ENCODE measurements at places on chromosomes 11 and 22.
A peak's percentile ranks its signal among the peaks of the same experiment; 100 is the strongest.

- no peak for DNase-seq
Observed at GRCh38 chr11:88538098-88538497, 200.6 kb upstream of the CTSC start.

DNA sequence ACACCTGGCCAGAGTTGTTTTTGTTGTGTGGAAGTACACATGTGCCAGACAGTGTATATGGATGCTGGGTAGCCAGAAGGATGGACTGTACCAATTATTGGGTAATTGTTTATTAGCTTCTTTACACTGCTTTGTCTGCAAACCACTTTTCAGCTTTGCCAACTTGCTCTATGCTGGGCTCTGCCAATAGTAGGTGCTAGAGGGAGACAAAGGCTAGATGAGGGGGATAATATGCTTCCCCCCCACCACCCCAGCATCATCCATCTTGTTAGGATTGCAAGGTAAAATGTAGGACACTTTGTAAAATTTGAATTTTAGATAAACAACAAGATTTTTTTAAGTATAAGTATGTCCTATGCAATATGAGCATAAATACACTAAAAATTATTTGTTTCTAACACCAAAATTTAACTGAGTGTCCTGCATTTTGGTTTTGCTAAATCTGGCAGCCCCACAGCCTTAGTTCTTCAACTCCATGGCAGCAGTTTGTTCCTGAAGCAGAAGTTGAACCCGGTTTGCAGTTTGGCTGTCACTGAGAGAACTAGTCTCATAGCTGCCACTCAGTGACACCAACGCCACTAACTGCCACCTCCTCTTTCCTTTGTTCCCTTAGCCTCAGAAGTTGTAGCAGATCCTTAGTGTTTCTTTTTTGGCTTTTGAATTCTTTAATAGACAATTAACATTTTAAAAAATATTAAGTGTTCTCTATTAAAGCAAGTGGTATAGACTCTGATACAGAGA lies 78.8 kb downstream of the CCDC81 start:
- no peak for DNase-seq

DNA sequence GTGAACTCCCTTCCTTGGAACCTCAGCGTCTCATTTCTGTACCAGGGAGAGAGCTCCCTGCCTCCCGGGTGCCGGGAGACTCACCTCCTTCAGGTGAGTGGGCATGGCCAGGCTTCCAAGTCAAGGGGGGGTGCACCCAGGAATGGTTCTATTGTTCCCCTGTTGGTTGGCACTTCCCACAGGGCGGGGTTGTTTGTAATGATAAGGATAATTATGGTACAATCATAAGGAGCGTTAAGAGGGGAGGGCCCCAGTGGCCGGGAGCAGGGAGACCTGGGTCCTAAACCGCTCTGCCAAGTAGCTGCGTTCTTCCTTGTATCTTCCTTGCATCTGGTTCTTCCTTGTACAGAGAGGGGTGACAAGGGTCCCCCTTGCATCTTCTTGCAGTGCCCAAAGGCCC lies 79.1 kb downstream of the LRRC32 start:
- DNase-seq, result no peak

DNA sequence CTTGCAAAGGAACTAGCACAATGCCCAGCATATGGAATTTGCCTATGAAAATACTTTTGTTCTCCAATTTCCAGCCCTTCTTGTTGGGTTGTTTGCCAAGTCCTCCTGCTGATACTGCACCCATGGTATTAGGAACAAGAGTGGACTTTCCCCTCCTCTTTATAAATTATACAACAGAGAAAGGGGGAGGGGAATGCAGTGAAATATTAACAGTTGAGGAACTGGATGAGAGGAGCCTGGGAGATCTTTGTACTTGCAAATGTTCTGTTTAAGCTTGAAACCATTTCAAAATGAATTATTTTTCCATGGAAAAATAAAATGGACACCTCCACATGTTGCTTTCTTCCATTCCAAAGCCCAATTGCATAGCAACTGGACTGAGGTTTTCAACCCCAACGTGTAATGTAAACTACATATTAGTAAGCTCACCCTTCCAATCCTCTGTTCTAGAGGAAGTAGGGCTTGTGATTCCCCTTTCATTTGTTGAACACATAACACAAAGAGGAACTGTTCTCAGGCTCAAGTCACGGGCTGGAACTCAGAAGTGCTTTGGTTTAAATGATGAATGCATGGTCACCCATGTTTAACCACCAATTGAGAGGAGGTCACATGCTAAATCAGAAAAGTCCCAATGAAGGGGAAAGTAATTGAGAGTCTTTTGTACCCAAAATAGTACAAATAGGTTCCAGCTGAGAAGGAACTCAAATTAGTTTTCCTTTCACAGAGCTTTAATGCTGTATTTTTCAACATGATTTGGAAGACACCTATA lies 66.2 kb upstream of the ZC3H12C start:
- no peak for DNase-seq

- no peak for DNase-seq
Observed at GRCh38 chr11:76453248-76453647, 8.4 kb downstream of the EMSY start.

DNA sequence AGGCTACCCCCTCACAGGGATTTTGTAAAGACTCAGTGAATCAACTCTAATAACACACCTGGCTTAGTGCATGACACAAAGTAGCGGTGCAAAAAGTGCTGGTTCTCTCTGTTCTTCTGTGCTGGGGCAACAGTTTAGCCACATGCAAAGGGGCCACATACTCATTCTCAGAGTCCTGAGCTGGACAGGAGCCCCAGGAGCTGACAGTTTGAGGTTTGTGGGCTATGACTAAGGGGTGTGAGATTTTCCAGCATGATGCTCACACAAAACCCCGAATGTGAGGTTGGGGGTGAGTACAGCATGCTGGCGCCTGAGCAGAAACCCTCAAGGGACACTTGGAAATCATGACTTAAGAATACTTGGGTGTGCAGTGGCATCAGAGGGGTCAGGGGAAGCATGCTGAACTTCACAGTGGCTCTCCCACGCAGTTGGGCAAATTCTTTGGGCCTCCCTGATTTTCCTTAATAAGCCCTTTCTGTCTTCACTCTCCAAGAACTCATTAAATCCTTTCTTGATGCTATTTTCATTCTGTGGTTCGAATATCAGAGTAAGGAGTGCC lies 31.0 kb downstream of the TMPRSS5 start:
- DNase-seq, result no peak

GRCh38 chr11:46918083-46918787 lies at the start of gene LRP4:
LRP4 (minus strand) TSS chr11:46918550; CDS start chr11:46918379, 171 bp downstream.
- no peak for DNase-seq

GRCh38 chr22:37999236-37999635 lies 14.9 kb upstream of the SOX10 start:
- DNase-seq, result no peak

DNA sequence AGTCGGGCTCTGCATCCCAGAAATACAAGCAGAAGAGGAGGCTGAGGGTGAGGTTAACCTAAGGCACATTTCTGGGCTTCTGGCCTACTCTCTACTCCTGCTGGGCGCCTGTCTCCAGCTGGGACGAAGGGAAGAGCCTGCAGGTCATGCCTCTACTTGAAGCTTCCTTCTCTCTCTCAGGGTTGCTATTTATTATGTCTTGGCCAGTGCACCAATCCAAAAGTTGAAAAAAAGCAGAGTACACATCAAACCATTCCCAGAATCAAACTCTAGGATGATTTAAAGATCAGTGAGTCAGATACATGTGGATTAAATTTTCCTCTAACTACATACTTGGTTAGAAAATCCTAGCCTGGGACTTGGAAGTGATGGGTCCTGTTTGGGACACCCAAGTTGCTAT lies 60.2 kb upstream of the CDON start:
- no peak for DNase-seq

DNA sequence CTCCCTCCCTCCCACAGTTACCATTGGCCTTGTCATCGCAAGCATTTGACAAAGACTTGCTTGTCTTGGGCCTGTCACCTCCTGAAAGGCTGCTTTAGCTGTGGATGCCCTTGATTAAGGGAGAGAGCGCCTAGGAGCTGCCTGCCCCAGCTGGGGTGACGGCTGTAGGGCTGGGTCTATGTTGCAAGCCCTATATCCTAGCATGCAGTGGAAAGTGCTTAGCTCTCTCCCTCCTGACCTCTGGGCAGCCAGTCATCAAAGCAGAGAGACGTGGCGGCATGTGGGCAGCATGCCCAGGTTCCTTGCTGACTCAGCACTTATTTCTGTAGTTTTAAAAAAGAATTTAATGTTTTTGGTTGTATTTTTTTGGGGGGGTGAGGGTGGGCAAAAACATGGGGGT lies 75.9 kb downstream of the BARX2 start:
- DNase-seq, result no peak

GRCh38 chr11:99911116-99911515 lies 776.0 kb upstream of the ARHGAP42 start:
- no peak for DNase-seq

DNA sequence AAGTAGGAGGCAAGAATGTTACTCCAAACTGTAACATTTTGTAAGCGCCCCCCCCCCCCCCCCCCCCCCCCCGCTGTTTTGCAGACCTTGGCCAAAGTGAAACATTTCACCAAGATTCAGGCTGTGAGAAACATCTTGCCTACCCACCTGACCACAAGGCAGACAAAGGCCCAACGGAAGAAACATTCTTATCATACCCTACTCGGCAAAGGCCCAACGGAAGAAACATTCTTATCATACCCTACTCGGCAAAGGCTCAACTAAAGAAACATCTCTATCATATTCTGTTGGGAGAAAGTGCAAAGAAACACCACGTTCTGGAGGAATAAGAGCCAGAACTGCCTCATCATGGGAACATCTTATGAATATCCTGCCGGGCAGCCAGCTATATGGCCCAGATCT lies 117.1 kb downstream of the JRKL start:
- no peak for DNase-seq

- DNase-seq, result no peak
Observed at GRCh38 chr11:68274306-68274705, 2.5 kb upstream of the C11orf24 start.

- DNase-seq, result peak; percentile 54
Observed at GRCh38 chr11:10807493-10808234, 1.1 kb downstream of the EIF4G2 start.

DNA sequence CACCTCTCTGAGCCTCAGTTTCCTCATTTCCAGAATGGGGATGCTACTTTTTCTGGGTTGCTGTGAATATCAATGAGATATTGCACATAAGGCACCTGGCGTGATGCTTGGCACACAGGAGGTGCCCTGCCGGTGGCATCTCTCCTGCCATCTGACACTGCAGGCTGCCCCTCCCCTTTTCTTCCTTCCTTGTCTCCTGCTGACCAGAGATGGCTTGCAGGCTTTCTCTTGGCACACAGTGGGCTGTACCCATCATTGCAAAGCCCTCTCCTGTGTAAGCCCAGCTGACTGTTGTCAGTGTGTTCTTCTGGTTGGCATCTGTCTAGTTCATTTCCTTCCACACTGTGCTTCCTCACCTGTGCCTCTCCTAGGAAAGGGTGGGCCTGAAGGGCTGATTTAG lies 91.7 kb downstream of the MYO18B start:
- no peak for DNase-seq

DNA sequence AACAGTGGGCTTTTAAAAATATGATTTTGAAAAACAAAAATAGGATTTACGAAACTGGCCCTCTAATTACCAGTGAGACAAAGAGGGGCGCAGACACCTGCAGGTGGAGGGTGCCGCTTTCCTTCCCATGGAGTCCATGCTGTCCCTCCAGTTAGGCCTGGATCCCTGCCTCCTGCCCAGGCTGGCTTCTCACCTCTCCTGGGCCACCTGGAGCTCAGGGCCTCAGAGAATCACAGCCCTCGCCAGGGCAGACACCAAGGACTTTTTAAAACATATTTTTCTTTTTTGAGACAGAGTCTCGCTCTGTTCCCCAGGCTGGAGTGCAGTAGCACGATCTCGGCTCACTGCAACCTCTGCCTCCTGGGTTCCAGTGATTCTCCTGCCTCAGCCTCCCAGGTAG lies 1437.2 kb downstream of the TBC1D22A start:
- DNase-seq, result no peak

- no peak for DNase-seq
Observed at GRCh38 chr11:31617246-31617645, 107.7 kb downstream of the ELP4 start.

GRCh38 chr11:34459507-34460162 lies 20.9 kb downstream of the CAT start:
- DNase-seq, result no peak

DNA sequence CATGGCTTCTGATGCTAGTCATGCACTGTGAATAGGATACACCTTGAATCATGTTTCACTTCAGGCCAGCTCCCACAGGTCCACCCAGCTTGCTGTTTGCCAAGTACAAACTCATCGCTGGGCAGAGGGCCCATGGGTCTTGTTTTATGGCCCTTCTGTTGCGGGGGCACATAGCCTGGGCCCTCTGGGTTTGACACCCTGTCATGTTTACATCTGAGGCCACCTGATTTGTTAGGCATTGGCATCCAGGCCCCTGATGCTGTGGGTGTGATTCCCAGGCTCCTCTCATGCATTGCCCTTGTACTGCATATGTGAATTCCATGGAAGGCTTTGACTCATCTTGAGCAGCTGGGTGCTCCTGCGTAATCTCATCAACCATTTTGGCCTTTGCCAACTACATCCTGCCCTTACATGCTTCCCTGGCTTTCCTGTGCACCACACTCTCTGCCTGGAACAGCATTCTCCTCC lies 32.6 kb downstream of the PPFIBP2 start:
- no peak for DNase-seq

DNA sequence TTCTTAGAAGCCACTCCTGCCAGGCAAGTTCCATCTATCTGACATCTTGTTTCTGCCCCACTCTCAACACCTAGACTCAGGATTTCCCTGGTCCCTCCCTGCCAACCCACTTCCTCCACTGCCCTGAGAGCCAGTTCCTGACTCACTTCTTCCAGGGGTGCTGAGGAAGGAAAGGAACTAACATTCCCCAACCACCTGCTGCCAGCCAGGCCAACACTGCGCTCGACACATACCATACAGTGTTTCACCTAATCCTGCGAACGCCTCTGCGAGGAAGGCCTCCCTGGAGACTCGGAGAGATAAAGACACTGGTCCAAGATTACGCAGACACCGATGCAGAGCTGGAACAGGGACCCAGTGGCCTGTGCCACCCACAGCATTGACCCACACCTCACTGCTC lies 40.2 kb downstream of the MICAL3 start:
- DNase-seq, result no peak

DNA sequence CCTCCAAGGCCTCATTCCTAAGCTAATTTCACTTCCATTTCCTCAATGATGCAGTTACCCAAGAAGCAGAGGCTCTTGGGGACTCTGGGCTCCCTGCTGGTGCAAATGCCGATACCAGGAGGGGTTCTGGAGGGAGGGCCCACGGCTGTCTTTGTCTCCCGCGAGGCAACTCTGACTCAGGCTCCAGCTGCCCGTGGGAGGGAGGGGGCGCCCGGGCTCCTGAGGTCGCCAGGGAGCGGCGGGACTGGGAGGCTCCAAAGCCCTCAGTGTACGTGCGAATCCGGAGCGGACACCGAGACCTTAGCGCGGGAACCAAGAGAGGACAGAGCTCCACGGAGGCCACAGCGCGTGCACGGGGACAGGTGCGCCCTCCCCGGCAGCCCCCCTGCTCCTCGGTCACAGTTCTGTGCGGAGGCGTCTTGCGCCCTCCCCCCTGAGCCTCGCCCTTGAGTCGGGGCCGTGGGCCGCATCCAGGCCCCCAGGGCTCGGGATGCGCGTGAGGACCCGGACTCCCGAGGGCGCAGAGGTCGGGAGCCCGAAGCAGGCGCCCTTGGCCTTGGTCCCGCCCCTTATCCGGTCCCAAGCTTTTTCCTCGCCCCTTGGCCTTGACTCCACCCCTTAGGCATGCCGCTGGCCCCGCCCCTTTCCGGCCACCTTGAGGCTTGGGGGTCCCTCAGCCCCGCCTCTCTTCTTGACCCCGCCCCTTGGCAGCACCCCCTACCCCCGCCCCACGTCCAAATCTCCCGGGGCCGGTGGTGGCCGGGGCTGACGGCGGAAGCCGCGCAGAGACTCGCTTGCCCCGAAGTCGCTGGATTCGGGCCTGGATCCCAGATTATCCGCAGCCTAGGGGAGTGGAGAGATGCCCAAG lies 4.7 kb upstream of the SHISA8 start:
- DNase-seq, result no peak
